ENCODE measurements at places on chromosomes 6 and 20.
A peak's percentile ranks its signal among the peaks of the same experiment; 100 is the strongest.

GRCh38 chr6:36370638-36371037, 16.8 kb downstream of the ETV7 start:
- no peak for DNase-seq

- DNase-seq: no peak
Measured at GRCh38 chr6:50270415-50270814, 220.7 kb upstream of the DEFB112 start.

DNA sequence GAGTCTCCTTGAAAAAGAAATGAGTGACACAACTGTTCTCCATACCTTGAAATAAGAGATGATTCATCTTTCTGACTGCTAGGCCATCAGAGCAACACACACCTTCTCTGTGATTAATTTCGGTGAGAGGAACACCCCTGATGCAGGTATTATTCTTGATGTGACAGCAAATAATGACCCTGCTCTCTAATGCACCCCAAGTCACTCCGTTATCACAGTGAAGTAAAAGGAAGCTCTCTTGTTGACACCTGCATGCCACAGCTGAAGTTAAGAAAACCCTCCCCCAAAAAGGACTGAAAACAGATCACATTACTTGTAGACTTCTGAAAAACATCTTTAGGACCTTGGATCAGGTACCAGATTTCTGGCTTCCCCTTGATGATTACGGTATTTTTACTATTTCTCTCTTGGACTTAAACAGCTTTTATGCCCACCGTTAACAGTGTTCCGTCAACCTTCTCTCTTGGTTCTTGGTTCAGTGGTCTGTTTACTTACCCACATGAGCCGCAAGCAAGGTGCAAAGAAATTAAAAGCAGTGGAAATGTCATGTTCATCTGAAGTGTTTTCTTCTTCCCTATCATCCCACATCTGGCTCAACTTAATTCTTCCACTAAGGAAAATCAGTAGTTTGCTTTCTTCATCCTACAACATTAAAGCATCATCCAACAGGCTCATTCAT, 249.7 kb downstream of the GMPR start:
- no peak for DNase-seq

DNA sequence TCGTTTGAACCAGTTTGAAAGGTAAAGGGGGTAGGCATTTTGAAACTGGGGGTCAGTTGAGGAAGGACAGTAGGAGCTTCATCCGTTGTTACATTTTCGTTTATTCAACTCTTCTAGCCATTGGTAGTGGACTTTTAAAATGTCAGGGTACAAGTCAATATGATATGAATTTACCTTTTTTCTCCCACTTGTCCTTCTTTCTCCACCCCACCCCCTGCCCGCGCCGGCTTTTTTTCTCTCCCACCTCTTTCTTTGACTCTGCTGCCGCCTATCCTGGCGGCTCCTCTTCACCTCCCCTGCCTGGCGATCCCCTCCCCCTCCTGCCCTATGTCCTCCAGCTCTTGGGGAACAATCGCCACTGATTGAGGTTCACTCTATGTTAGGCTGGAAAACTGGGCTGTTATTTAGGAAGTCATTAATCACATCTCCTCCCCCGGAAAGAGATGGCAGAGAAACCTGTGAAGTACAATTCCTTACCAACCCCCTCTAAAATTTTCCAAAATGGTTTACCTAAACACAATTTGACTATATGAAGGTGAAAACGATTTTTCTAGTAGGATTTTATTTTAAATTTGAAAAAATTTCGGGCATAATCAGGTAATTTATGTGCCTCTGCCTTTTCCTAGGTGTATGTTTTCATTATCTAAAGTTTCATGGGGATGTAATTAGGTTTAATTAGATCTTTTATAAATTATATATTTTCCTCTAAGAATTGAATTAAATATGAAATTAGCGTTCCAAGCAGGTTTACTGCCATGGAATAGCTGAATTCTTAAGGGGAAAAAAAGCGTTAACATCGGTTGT, 778 bp upstream of the LIN28B start:
- DNase-seq: no peak

- DNase-seq: no peak
Measured at GRCh38 chr6:169858293-169858934, 107.0 kb downstream of the ERMARD start.

GRCh38 chr20:32775336-32775991, 13.3 kb downstream of the DNMT3B start:
- no peak for DNase-seq

DNA sequence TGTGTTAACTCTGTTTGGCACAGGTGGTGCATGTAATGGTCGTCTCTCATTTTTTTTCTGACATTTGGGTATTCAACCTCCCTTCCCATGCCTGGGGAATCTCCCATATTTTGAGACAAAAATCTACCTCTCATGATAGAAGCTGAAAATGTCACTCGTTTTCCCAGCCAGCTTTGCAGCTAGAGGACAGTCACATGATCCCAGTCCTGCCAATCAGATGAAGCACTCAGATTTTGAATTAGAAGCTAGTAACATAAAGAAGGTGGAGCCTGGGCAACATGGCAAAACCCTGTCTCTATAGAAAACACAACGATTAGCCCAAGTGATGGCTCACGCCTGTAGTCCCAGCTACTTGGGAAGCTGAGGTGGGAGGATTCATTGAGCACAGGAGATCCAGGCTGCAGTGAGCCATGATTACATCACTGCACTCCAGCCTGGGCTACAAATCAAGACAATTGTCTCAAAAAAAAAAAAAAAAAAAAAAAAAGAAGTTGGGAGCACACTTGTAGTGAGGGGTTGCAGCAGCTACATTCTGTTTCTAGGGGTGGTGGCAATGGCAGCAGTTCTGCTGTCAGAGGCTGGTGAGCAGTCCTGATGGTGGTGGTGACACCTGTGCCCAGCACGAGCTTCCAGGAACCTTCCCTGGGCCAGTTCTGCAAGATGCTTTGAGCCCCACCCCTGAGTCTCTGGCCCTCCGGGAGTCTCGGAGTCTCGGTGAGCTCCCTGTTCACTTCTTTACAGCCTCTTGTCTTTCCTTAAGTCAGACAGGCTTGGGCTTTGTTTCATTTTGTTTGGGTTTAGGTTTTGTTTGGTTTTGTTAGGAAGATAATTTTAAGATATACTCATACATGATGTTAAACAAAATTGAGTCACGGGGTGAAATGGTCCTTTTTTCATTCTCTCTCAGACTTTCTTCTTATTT, 94.1 kb upstream of the KCNG1 start:
- DNase-seq: no peak

DNA sequence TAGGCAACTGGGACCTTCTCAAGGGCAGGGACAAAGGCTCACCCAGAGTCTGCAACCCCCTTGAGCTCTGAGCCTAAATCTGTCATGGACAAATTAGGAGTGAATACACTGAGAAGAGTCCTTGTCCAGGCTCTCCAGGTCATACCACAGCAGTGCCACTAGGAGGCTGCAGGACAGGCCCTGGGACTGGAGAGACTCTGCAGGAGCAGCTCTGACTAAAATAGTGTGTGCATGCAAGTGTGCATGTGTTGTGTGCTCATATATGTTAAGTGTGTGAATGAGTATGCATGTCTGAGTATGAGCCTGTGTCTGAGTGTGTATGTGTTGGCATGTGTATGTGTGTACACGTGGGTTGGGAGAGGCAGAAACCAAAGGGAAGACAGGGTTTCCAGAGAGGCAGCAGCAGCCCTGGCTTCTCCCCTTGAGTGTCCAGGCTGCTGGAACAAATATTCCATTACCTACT, 27.1 kb downstream of the MRPL14 start:
- DNase-seq: no peak

DNA sequence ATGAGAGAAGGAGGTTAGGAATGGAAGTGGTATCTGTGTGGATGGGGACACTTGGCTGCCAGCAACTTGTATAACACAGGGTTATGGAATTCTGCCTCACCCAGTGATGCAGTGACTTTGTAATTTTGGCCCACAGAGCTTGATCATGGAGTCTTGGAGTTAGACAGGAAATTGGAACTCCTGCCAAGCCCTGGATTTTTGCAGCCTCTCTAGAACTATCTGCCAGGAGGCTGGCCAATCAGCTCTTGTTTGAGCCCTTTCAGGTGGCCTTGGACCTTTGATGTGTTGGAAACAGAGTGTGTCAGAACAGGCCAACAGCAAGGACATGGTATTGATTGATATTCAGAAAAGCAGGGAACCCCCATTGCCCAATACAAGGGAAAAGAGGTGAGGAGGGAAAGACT, 157.7 kb upstream of the GGTLC1 start:
- DNase-seq: no peak

GRCh38 chr6:150835620-150836019, 29.9 kb upstream of the MTHFD1L start:
- DNase-seq: no peak

DNA sequence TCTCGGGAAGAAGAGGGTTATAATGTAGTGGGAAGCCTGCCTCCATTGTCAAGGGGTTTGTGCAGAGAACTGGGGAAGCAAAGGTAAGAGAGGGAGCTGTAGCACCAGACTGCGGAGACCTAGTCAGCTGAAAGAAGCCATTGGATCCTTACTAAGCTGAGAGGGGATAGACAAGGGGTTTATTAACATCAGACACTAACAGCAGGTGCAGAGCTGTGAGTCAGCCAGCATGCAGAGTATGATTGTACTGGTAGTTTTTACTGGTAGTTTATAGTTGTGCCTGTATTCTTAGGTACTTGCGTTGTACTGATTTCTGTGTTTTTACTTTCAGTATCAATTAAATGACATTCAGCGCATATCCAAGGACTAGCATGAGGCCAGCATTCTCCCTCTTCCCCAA, 17.8 kb upstream of the COL19A1 start:
- no peak for DNase-seq

DNA sequence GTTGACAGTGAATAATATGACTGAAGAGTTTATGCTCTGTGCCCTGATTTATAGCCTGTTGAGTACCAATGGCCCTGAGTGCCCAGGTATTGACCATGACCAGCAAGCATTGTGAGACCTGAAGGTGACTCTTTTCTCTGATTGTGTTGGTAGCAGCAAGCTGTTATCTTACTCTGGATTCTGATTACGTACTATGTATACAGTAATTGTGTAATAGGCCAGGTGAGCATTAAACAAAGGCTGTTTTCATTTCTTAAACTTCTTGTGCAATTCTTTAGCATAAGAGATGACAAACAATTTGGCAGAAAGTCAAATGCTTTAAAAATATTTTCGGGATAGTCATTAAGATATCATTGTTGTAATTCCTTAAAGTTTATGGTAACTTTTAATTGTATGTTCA, 111.7 kb upstream of the PTPRK start:
- no peak for DNase-seq

GRCh38 chr6:15907914-15908518, 220.9 kb upstream of the MYLIP start:
- no peak for DNase-seq

DNA sequence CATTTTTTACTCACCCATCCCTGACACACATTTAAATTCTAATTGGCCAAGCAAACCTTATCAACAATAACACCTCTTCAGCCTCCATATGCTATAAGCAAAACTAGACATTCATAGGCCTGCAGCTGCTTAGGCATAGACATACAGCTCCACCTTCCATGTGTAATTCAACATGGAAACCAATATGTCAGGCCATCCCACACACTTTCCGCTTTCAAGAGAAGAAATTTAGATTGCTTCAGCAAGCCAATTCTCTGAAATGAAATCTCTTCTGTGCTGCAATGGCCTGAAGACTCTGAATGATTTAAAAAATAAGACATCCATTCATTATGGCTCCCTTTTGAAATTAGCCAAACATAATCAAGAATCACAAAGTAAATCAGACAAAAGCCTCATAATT, 4.5 kb upstream of the RAB22A start:
- no peak for DNase-seq

- no peak for DNase-seq
Measured at GRCh38 chr6:159107451-159108260, 61.5 kb upstream of the FNDC1 start.

GRCh38 chr6:115971785-115972184, 88.9 kb downstream of the FRK start:
- no peak for DNase-seq

GRCh38 chr6:6386010-6386409, 65.5 kb upstream of the F13A1 start:
- no peak for DNase-seq

DNA sequence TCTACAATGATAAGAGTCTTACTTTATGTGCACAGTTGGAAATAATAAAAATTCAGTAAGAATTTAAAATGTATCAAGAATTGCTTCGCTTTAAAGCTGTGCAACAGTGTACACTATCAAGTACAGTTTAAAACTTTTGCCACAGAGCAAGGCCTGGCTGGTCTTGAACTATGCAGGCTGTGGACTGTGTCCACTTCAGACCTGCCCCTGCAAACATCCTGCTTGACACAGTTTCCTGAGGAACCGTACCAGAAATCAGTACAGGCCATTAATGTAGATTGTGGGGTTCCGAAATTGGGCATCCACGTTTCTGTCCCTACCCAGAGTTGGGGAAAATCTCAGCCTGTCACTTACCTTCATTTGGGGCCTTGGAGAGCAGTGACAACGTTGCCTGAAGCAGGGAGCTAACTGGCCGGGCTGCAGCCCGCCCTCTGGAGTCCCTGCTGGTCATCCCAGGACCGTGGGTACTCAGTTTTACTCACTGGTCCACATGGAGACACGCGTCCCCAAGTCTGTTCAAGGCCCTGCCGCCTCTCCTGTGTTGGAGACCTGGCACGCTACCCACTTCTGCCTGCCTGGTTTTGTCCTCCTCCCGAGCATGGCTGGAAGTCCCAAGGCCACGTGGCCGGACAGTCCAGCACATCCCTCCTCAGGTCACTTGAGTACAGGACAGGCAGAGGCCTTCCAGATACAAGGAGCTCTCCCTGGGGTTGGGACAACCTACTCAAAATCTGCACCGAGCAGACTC, 8.4 kb downstream of the NINL start:
- DNase-seq: no peak

DNA sequence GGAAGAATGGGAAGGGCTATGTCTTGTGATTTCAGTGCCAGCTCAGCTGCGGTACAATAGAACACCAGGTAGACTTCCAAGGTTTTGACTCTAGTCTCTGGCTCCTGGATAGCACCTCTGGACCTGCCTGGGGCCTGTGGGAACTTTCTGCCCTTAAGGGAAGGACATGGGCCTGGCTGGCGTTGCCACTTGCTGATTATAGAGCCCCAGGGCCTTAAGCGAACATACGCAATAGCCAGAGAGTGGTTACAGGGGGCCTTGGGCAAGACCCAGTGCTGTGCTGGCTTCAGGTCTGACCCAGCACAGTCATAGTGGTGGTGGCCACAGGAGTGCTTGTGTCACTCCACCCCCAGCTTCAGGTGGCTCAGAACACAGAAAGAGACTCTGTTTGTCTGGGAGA, 131.1 kb upstream of the COL21A1 start:
- DNase-seq: no peak

- DNase-seq: peak; percentile 97
Measured at GRCh38 chr6:35731414-35731735, 5.5 kb upstream of the ARMC12 start.

GRCh38 chr6:493840-494239, 102.3 kb downstream of the IRF4 start:
- no peak for DNase-seq

Data from stimulated activated CD8-positive, alpha-beta memory T cell treated with anti-CD3 and anti-CD28 coated beads, Interleukin-15, amount 100 ng/mL, for 1 hour (primary cell).